Stimulated activated CD8-positive, alpha-beta memory T cell treated with anti-CD3 and anti-CD28 coated beads, Interleukin-4, amount 100 ng/mL, for 1 hour (primary cell): ENCODE measurements at places on chromosomes 7 and 10.

- no peak for DNase-seq
Observed at GRCh38 chr10:21403256-21404015, 122.0 kb downstream of the SKIDA1 start.

GRCh38 chr7:55486192-55486590, 86.1 kb downstream of the VOPP1 start:
- DNase-seq: no peak

DNA sequence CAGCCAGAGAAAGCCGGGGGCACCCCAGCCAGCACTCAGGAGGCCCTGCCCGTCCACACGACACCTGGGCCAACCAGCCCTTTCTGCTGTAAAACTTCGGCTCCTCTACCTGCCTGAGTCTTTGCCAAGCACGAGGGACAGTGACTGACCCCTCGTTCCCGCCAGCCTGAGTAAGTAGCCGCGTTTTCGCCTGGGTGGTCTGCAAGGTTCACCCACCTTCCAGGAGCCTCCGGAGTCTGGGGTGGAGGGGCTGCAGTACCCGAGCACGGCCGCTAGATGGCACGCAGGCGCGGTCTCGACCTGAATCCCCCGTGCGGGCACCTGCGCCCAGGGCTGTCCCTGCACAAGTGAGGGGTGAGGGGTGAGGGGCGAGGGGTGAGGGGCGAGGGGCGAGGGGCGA, 192.7 kb downstream of the PTPRN2 start:
- DNase-seq: peak; percentile 13

GRCh38 chr7:28490831-28491230, 78.5 kb downstream of the CREB5 start:
- no peak for DNase-seq

- DNase-seq: no peak
Observed at GRCh38 chr7:85229544-85229943, 42.7 kb upstream of the SEMA3D start.

- no peak for DNase-seq
Observed at GRCh38 chr7:284762-285722, 4.9 kb upstream of the FOXL3 start.

DNA sequence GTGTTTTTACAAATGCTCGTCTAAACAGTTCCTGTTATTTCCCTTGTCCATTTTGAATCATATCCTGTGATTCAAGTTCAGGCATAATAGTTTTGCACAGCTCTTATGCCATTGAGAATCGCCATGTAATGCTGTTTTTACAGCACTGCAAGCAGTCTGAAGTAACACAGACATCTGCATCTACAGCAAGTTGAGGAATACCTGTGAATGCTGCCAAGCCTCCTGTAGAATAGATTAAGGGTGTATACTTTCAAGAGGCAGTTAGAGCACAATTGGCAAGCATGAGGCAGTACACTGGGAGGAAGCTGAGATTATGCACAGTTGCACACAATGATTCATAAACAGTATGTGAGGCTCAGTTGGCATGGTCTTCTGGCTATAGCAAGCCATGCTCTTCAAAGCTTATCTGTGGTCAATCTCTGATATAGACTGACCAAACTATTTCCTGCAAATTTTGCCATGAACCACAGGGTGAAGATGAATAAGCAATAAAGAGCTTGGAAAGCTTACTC, 121.9 kb upstream of the AKR1E2 start:
- DNase-seq: no peak

DNA sequence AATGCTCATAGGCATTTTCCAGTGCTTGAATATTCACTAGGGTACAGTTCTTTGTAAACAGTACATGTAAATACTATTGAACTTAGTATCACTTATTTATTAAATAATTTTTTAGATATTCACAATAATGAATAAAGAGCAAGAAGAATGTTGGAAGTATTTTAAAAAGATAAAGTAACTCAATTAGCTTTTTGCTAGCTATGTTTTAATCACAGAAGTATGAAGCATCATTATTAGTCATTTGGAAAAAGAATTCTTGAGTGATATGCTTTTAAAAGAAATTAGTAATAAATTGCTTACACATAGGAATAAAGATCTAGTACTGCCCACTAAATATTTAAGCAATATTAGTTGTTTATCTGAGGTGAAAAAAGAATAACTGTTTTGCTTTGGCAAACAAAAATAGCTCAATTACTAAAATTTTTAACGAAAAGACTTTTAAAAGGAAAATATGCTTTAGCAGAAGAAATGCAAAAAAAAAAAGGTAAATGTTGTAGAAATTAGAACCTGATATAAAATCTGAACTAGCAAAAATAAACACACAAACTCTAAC, 66.5 kb downstream of the SGMS1 start:
- no peak for DNase-seq

GRCh38 chr7:45574669-45575500, 717 bp downstream of the ADCY1 start:
- DNase-seq: no peak

GRCh38 chr10:113716109-113716910, 35.2 kb upstream of the PLEKHS1 start:
- no peak for DNase-seq
